ENCODE measurements at places on chromosomes 2 and 18. TPM values are rescaled to one million over a fixed set of nuclear protein-coding genes. Genes with fewer than 3 reads are reported as not detected.

GRCh38 chr2:229181641-229182040, 89.4 kb downstream of the PID1 start:
- ATAC-seq = no peak

The GREB1L gene
- total RNA-seq = 2.5 TPM

The FSIP2 gene
- total RNA-seq = 20.9 TPM

The HOXD4 gene
- total RNA-seq = 11.4 TPM

The C2orf78 gene
- total RNA-seq = 0.15 TPM

- ATAC-seq = no peak
These were observed 58.9 kb downstream of the RHBDD1 start for GRCh38 chr2:226894752-226895151.

- no peak for ATAC-seq
These were observed 2026.1 kb upstream of the CELF4 start for GRCh38 chr18:39591649-39592048.

GRCh38 chr2:122100346-122100745, 344.9 kb downstream of the TSN start:
- no peak for ATAC-seq

The PLEKHH2 gene
- 6.5 TPM for total RNA-seq

GRCh38 chr2:142588269-142588668, 289.2 kb upstream of the KYNU start:
- no peak for ATAC-seq

The TLX2 gene
- total RNA-seq = 3.2 TPM

DNA sequence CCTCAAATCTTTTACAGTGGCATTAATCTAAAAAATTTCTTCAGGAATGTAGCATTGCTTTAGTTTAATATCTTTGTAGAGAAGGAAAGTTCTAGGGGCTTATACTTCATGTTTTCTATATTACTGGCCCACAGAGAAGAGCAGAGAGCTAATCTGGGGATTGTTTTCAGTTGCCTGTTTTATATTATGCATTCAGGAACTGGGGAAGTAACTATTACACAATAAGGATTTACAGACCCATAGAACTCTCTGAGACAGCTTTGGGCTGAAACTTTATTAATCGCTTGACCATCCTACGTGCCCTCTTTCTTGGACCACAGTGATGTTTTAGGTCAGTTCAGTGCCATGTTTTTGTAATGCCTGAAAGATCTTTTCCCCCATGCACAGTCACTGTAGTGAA, 29.9 kb downstream of the BIRC6 start:
- no peak for ATAC-seq

The MAP2 gene
- 0.94 TPM for total RNA-seq

GRCh38 chr2:85778646-85779379, 25.0 kb downstream of the ATOH8 start:
- ATAC-seq = no peak

DNA sequence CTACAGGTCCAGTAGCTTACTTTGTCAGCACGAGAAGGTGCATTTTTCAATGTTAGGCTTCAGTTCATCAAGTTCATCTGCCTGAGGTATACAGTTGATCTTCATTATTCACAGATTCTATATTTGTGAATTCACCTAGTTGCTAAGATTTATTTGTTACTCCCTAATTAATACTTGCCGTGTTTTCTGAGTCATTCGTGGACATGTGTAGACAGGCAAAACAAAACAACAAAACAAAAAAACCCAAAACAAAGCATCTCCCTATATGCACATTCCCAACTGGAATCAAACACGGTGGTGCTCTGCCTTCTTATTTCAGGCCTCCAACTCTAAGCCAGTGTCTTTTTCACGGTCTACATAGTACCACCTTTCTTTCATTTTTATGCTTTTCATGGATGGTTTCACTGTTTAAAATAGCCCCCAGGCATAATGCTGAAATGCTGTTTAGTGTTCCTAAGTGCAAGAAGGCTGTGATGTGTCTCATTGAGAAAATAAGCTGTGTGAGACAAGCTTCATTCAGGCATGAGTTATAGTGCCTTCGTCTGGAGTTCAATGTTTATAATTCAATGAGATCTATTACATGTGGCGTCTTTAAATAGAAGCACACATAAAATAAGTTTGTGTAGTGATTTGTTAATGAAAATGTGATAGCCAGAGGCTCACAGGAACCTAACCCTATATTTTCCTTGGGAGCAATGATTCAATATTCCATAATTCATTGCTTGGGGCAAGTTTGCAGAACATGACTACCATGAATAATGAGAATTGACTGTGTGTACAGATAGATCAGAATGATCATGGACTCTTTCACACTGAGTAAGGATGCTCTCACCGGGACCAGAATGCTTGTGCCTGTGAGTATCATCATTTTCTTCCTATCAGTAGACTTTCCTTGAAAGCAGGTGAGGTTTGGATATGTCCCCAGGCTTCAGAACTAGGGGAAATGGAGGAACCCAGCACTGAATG, 24.6 kb downstream of the ITGB6 start:
- ATAC-seq = peak; percentile 81

DNA sequence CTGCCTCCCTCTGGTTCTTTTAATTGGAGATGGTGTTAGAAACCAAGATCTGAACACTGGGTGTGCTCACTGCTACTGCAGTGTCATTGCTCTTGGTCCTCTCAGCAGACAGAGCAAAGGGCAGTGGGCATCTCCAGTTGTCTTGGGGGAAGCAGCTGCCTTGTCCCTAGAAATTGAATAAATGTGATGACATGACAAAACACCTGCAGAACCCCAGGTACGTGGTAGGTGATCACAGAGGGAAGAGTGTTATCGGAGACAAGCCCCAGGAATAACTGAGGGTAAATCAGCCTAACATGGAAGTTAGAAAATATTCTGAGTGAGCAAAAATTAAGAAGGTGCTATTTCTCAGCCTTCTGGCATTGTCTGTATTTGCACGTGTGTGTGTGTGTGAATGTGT, 311.9 kb upstream of the HDAC4 start:
- ATAC-seq = no peak

The AFF3 gene
- 7.2 TPM for total RNA-seq

The KIAA2012 gene
- 0.46 TPM for total RNA-seq

DNA sequence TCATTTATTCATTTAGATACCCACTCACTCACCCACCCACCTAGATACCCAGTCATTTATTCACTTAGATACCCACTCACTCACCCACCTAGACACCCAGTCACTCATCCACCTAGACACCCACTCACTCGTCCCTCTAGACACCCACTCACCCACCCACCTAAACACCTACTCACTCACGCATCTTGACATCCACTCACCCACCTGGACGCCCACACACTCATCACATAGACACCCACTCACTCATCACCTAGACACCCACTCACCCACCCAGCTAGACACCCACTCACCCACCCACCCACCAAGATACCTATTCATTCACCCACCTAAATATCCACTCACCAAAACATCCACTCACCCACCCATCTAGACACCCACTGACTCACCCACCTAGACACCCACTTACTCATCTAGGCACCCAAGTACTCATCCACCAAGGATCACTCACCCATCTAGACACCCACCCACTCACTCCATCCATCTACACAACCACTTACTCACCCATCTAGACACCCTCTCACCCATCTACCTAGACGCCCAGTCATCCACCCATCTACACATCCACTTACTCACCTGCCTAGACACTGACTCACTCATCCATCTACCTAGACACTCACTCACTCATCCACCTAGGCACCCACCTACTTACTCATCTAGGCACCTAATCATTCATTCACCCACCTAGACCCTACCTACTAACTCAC, 723.7 kb upstream of the RAB6C start:
- ATAC-seq = no peak

GRCh38 chr2:224469374-224469964, 67.6 kb upstream of the FAM124B start:
- ATAC-seq = no peak

DNA sequence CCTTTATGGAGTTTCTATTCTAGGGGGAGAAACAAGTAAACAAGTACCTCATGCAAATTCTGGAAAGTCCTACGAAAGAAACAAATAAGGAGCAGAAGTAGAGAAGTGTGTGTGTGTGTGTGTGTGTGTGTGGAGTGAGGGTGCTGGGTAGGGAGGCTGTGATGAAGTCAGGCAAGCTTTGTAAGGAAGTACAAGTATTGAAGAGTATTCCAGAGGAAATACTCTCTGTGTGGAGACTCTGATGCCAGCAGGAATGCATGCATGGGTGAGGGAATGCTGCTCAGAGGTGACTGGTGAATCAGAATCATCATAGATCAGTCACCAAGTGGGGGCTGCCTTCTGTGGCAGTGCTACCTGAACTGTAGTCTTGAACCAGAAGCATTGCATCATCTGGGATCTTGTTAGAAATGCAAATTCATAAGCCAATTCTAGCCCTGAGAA, 34.5 kb downstream of the SLC4A3 start:
- ATAC-seq = peak; percentile 17

DNA sequence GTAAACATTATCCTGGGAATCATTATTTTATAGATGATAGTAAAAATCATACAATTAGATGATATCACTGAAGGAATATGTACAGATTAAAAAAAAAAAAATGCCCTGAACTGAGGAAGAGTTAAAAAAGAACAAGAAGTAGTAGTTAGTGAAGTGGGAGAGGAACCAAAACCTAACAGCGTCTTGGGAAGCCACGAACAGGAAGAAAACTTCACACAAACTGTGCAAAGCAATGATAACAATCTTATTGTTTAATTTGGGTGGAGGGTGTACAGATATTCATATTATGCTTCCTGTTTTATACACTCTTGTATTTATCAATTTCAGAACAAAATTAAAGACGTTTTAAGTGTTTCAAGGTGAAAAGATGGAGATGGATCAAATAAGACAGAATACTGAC, 3.5 kb downstream of the HEATR5B start:
- ATAC-seq = no peak

GRCh38 chr18:78519394-78520062, 460.1 kb upstream of the SALL3 start:
- no peak for ATAC-seq

GRCh38 chr2:53886406-53887280, 26.9 kb upstream of the GPR75 start:
- no peak for ATAC-seq

The CROCC2 gene
- not detected for total RNA-seq

The PROM2 gene
- 0.71 TPM for total RNA-seq

GRCh38 chr2:53505826-53506225, 261.8 kb upstream of the CHAC2 start:
- ATAC-seq = no peak

The B3GNT7 gene
- total RNA-seq = 0.34 TPM

- ATAC-seq = no peak
These were observed 644 bp downstream of the ONECUT2 start for GRCh38 chr18:57435846-57436190.

- no peak for ATAC-seq
These were observed 266.1 kb upstream of the SIX2 start for GRCh38 chr2:45275242-45275805.

The MOGAT1 gene
- not detected for total RNA-seq

DNA sequence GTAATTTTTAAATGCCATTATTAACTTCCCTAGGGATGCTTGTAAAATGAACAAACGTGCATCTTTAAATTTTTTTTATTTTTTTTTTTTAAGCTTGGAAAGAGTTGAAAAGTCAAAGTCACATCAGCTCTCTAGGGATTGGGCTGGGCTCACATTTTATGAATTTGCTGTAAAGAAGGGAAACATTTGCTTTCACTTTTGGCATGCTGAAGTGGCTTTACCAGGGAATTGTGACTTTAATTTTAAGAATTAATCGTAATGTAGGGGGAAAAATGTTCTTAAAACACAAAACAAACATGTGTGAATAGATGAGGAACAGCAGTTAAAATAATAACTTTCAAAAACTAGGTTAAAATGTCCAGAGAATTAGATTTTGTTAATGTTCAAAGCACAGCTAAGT, 123.0 kb downstream of the AGAP1 start:
- ATAC-seq = no peak

DNA sequence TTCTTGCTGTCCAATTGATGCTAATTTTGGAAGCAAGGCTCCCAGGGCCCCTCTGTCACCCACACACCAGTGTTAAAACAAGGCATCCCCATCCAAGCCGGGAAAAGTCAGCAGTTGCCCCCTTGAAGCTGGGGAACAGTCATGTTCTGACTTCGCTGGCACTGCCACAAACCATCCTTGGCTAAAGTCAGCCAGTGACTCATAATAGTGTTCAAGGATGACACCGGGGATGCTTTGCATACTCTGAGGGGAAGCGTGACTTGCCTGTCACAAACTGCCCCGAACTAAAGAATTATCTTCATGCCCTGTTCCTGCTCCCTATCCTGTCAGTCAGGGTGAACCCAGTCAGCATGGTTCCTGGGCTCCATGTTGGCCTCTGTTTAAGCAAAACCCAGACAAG, 37.0 kb downstream of the TGFA start:
- no peak for ATAC-seq

DNA sequence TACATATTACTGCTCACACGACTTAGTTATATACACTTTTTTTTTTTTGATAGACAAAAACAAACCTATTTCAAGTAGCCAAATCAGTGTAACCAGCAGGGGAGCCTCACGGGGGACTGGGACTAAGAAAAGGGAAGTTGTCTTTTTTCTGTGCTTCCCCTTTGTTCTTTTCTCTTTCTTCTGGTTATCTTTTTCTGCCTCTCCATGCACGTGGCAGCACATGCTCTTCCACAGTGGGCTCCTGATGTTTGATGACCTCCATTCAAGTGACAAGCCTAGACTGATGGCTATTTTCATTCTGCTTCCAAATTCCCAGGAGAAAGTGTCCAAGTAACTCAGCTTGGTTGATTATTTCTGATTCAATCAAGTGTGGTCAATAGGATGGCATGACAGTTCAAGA, 98.2 kb upstream of the STK39 start:
- no peak for ATAC-seq

DNA sequence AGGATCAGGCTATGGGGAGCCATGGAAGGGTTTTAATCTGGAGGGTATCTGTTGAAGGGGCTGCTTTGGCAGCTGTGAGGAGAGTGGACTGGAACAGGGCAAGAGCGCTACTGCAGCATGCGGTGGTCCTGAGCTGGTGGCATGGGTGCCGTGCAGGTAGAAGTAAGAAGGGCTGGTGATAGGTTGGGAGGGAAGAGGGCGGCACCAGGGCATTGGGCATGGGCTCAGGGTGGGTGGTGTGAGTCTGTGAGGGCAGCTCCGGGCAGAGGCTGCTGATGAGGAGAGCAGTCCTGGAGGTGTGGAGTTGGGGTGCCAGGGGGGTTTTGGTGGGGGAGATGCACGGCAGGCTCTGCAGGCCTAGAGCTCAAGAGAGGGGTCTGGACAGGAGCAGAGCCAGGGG, 2.1 kb downstream of the ACTG2 start:
- no peak for ATAC-seq
